ENCODE measurements at places on chromosomes 13 and 19. TPM values are rescaled to one million over a fixed set of nuclear protein-coding genes. Genes with fewer than 3 reads are reported as not detected.

The THAP8 gene
- polyA plus RNA-seq: 3.7 TPM

DNA sequence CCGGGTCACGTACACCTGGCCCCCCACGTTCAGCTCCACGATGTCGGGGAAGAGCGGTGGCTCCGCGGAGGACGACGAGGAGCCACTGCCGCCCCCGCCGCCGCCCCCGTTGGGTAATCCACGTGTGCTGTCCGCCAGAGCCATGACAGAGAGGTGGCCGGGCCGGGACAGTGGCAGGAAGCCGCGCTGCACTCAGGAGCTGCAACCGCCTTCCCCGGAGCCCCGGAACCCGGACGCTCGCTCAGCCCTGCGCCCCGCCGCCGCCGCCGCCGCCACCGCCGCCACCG lies 257 bp downstream of the KCTD12 start:
- H3K36me3 ChIP-seq: no peaks in the 10 kb centered on the region
- H3K27me3 ChIP-seq: peaks cover 6% of the 10 kb centered on the region
- DNase-seq: no peak

- H3K27me3 ChIP-seq: no peaks in the 10 kb centered on the region
- H3K27ac ChIP-seq: no peak overlapping the region
- H3K4me1 ChIP-seq: no peaks in the 10 kb centered on the region
- DNase-seq: no peak
Observed at GRCh38 chr19:32458500-32459123, 53.0 kb downstream of the DPY19L3 start.

GRCh38 chr19:44260343-44260681 lies 626 bp downstream of the ZNF233 start:
- peaks cover 13% of the 10 kb centered on the region for H3K36me3 ChIP-seq
- peak overlapping the region; percentile 32 for H3K27ac ChIP-seq
- H3K4me3 ChIP-seq: peak overlapping the region; percentile 90
- DNase-seq: no peak
- H3K27me3 ChIP-seq: no peaks in the 10 kb centered on the region

GRCh38 chr19:31616031-31616430 lies 266.8 kb upstream of the TSHZ3 start:
- H3K4me1 ChIP-seq: no peaks in the 10 kb centered on the region
- H3K36me3 ChIP-seq: no peaks in the 10 kb centered on the region
- H3K27me3 ChIP-seq: no peaks in the 10 kb centered on the region
- no peak overlapping the region for H3K27ac ChIP-seq
- no peak for DNase-seq

- H3K4me3 ChIP-seq: no peak overlapping the region
- no peak for DNase-seq
- no peaks in the 10 kb centered on the region for H3K4me1 ChIP-seq
- no peaks in the 10 kb centered on the region for H3K27me3 ChIP-seq
- no peaks in the 10 kb centered on the region for H3K36me3 ChIP-seq
- no peak overlapping the region for H3K27ac ChIP-seq
Observed at GRCh38 chr13:72317346-72318109, 409.9 kb downstream of the MZT1 start.

Measured in naive B cell (primary cell).